Fibroblast of mammary gland (primary cell): ENCODE measurements at places on chromosomes 2 and 18.

DNA sequence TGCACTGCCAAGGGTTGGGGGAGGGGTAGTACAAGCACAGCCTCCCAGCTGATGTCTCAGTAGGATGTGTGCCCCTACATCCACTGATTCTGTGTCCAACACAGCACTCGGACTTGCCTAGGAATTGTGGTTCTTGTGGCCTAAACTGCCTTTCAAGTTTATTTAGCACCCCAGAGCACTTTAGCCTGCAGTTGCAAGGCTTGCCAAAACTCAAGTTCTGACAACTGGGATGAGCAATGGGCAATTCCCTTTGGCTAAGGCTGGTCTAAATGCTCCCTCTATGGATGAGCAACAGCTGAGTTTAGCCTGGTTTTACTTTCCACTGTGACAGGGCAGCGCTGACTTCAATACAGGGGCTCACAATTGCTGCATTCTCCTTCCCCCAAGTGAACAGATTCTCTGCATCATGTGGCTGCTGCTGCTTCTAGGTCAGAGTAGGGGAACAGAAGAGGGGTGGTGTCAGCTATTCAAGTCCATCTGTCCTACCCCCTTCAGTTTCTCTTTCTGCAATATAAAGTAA lies 471.5 kb downstream of the PIK3C3 start:
- peak; percentile 1 for DNase-seq

GRCh38 chr2:165436559-165436958 lies 32.9 kb upstream of the CSRNP3 start:
- DNase-seq = no peak

- DNase-seq = no peak
Observed at GRCh38 chr2:180003559-180003958, 3.5 kb downstream of the CWC22 start.

DNA sequence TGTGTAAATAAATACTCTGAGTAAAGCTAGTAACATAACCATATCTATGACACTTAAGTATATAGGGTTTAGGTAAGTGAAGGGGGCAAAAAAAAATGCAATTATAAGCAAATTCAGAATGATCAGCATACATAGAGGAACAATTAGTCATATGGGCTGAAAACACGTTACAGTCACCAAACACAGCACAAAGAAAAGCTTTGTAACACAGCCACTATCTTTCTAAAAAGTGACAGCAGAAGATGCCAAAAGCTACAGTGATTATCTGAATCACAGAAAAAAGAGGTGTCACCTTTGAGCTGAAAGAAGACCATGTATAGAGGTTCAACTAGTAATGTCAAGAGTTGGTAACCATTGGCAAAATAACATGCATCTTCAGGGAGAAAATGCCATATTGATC lies 115.5 kb downstream of the ERBB4 start:
- no peak for DNase-seq

DNA sequence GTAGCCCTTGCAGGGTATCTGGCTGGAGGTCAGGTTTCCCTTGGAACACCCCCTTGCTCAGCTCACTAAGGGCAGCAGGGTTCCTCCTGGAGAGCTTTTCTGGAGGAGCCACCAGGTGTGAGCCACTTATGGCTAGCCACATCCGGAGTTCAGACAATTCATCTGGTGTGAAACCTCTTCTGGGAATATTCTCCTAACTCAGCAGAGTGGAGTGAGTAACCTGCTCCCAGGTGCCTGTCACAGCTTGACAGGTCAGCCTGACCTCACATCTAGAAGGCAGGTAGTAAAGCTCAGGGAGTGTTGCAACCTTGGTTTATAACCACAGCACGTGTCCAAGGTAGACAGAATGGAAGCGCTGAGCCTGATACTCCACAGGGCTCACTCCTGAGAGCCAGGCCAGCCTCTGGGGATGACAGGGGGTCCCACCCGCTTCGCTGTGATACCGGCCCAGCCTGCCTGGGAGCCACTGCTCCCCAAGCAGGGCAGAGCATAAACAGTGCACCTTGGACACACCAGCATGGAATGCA lies 62.6 kb upstream of the TGFA start:
- DNase-seq = no peak

GRCh38 chr18:73986711-73987110 lies 160.9 kb downstream of the FBXO15 start:
- peak; percentile 62 for DNase-seq

- DNase-seq = no peak
Observed at GRCh38 chr18:78430131-78430758, 549.4 kb upstream of the SALL3 start.

DNA sequence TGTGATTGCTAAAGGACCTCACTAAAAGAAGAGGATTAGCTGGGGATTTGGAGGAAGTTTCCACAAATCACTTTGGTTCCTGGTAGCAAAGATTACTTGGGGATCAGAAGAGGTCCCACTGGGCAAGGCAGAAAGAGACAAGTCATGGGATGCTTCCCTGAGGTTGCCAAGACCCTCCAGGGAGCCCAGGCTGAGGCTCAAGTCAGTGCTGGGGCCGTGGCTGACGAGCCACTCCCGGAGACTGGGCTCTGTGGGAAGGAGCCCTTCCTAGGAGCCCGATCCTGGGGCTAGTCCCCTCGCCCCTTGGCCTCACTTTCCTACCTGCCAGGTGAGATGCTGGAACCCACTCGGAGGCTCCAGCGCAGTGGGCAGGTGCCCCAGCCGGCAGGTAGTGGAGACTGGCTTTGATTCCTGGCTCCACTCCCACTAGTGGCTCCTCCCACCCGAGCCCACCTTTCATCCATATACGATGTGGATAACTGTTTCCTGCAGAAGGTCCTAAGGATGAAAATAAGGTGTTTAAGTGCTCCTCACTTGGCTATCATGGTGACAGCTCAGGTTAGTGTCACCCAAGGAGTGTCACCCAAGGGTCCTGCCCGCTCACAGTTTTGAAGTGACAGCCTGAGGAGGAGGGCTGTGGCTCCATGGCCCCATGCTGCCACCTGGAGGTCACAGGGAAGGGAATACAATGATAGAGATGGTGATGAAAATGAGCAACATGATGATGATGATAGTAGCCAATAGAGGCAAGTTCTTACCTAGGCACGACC lies 100.5 kb downstream of the CAPN13 start:
- DNase-seq = peak; percentile 60

DNA sequence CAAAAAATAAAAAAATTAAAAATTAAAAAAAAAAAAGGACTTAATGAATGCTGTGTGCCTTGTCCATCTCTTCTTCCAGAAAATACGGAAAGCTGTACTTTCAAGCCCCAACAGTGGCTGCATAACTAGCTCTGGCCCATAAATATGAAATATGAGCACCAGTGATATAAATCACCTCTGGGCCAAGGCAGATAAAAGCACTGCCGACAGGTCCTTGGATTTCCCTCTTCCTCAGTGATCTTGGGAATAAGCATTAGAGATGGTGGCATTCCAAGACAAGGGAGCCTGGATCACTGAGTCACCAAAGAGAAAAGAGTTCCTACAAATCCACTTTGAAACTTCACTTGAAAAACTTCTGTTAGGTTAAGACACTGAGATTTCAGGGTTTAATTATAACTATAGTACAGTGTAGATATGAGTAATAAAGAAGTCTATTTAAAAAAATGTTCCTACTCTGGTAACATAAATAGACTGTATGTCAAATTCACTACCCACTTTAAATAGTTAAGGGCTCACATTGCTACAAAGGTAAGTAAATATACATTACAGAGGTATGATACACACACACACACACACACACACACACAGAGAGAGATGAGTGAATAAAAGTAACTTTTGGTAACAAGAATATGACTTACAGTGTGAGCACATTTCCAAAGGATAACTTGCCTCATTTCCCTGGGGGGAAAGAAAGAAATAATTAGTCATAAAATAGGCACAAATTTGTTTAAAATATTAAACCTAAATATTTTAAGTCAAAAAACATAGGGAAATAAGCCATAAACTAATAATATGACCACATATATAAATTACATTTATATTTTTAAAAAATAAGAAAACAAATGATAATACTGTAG lies 35.6 kb downstream of the PPP3R1 start:
- peak; percentile 45 for DNase-seq

- DNase-seq = no peak
Observed at GRCh38 chr18:42641996-42642395, 473.5 kb downstream of the RIT2 start.

DNA sequence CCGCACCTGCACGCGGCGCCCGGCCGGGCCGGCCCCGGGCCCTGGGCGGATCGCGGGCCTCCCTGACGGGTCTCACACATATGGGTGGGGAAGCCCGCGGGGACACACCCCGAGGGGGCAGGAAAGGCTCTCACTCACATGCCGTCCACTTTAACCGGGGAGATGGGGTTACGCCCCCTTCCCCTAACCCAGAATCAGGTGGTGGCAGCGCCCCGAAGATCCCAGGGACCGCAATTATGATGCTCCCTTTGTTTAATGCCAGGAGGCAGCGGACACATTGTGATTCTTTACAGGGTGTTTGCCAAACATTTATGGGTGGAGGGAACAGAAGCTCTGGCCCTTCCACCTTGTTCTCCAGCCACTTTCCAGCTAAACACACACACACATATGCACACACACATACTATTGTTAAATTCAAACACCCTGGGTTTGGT lies 424 bp upstream of the ANKRD44 start:
- no peak for DNase-seq

DNA sequence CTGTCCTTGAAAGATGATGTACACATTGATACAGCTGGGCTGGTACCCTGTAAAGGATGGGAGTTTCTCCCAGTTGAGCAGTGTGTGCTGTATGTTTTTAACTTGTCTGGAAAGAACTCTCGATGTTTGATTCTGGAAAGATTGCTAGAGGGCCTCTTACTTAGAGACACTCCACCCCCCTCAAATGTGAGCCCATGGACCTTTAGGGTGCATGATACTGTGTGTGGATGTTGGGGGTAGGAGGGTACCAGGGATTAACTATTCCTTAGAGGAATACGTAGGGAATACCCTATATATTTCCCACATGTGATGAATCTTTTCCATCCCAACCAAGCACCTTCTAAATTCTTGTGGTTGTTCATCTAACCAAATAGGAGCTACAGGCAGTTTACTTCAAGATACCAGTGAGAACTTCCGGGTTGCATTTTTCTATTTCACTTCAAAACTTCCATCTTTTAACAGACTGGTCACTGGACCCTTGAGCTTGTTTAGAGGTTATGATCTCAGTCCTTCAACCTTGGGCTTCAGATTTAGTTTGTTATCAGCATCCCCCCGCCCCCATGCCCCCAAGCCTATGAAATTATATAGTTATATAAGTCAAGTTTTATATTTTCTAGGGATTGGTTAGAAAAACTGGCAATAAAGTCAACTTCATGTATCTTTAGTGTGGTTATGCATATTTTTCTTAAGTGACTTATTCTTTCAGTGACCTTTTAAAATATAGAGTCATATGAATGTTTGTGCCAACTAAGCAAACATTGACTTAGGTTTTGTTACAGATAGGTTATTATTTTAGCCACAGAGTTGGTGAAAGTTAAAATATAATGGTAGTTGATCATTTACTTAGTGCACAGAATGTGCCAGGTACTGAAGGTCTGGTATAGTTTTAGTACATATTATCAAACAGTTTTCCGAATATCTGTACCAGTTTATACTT lies 18.2 kb downstream of the AFTPH start:
- no peak for DNase-seq

- DNase-seq = peak; percentile 19
Observed at GRCh38 chr2:12424809-12425208, 291.9 kb upstream of the TRIB2 start.

DNA sequence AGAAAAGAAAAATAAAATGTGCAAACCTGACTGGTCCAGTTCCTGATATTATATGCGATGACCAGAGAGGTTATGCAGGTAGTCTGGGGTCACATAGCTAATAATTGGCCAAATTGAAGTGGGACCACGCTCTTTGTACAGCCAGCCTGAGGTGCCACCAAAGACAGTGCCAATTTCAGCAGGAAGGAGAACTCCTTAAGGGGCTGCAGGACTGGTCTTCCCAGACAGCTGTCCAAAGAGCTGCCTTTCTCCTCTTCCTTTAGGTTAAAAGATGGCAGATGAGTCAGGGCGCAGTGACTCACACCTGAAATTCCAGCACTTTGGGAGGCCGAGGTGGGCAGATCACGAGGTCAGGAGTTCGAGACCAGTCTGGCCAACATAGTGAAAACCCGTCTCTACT lies 95.5 kb downstream of the ACKR3 start:
- DNase-seq = no peak

DNA sequence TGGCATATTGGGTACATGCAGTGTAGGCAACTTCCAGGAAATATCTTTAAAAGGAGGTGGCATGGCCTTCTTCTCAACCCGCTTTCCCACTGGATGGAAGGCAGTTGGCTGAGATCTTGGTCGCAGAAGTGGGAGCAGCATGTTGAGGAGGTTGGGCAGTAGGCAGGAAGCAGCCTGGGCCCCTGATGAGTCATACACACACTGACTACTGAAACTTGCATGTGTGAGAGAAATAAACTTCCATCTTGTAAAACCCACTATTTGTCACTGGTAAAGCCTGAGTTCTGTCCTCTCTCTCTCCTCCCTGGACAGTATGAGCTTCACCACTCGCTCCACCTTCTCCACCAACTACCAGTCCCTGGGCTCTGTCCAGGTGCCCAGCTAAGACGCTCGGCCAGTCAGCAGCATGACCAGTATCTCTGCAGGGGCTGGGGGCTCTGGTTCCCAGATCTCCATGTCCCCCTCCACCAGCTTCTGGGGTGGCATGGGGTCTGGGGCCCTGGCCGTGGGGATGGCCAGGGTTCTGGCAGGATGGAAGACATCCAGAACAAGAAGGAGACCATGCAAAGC lies 233.8 kb upstream of the SPRED2 start:
- DNase-seq = peak; percentile 58

DNA sequence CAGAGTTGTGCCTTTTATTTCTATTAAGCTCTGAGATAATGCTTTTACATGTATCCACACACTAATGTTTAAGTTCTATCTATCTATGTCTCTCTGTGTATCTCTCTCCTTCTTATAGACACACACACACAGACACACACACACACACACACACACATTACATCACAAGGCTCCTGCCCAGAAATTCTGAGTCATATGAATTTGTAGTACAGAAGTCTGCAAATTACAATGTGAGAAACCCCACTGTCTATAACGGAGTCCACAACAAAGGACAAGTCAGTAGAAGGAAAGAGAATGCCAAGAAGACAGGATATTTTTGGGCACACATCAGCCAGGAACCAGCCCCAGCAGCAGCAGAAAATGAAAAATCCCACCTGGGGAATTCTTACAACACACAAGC lies 142.4 kb downstream of the EN1 start:
- peak; percentile 90 for DNase-seq

DNA sequence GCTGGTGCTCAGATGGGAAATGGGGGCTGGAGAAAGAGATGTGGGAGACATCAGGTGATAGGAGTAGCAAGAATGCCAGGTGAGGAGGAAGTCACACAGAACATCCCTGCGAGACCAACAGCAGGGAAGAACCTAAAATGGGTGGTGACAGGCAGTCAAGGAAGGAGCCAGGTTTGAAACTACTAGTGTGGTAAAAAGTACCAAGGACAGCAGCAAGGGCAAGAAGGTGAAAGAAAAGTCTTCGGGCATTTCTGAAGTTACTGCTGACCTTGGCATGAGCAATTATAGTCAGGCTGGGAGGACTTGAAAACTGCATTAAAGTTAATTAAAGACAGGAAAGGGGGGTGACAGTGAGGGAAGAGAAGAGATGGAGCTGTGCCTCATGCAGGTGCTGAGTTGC lies 410.4 kb downstream of the RAD51AP2 start:
- DNase-seq = no peak
